Right renal cortex interstitium (tissue), 3 donors: ENCODE measurements at places on chromosomes 4 and X. TPM values are rescaled to one million over a fixed set of nuclear protein-coding genes. Genes with fewer than 3 reads are reported as not detected.

The IQSEC2 gene
- polyA plus RNA-seq = 12.3 TPM

The PNMA5 gene
- 0.10 TPM for polyA plus RNA-seq

DNA sequence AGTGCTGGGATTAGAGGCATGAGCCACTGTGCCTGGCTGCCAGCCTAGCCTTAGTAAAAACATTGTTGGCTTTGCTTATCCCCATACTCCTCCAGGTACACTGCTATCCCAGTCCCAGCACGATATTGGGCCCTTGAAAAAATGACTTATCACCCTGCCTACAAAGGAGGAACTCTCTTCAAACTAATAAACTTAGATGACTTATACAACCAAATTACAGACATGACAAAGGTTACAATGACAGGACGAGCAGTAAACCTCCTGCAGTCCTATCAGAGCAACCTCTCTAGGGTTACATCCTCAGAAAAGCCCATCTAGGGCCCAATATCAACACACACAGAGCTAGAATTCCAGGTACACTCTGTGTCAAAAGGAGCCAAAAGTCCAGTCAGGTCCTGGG, 5.7 kb upstream of the HERC5 start:
- no peak for DNase-seq

The DGKK gene
- 10.9 TPM for polyA plus RNA-seq

The NWD2 gene
- 0.25 TPM for polyA plus RNA-seq

DNA sequence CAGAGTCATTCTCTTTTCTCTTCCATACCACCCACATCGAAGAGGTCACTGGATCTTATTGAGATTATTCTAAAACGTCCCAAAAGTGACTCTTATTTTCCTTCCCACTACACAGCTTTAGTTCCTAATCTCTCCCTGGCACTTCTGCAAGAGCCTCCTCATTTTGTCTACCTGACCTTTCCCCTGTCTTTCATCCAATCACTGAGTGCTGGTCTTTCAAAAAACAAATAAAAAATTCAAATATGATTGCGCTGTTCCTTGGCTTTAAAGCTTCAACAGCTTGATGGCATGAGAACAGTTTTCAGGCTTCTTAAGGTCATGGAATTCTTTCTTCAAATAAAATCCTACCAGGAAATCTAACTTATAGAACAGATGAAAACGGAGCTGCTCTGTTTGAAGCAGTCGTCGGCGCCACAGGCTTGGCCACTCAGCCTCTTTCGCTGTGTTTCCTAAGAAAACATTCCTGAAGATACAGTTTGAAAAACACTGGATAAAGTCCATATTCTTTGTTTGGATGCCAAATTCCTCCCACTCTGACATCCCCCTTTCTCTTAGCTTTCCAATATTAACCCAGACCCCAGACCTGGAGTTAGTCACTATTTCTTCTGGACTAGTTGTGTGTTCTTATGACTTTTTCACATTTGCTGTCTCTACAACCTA, 12.5 kb downstream of the SYTL5 start:
- DNase-seq = no peak

The TENM3 gene
- polyA plus RNA-seq = 18.1 TPM

GRCh38 chr4:101064541-101065180, 282.7 kb downstream of the PPP3CA start:
- no peak for DNase-seq

GRCh38 chr4:76459291-76459723, 24.3 kb downstream of the SHROOM3 start:
- no peak for DNase-seq

- DNase-seq = no peak
These were observed 132.7 kb downstream of the CPZ start for GRCh38 chr4:8725071-8725841.

- no peak for DNase-seq
These were observed 71.2 kb upstream of the GRID2 start for GRCh38 chr4:92232566-92232965.

The PABPC4L gene
- 11.0 TPM for polyA plus RNA-seq

- DNase-seq = no peak
These were observed 177.5 kb downstream of the DCLK2 start for GRCh38 chr4:150255610-150256224.

The SLC30A9 gene
- 124 TPM for polyA plus RNA-seq

DNA sequence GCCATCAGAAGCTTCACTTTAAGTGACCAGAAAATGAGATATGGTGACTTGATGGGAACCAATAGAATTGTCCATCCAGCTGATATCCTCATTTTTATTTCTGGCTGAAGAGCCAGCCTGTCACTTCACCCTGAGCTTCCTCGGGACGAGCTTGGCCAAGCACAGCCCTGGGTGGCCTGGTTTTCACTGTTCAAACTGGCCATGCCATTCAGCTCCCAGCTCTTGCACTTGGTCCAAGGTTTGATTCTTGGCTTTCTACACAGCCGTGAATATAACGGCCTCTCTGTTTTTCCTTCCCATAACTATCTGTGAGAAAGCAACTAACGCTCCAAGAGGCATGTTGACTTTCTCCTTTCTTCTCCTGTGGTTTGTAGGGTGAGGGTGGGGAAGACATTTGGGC, 71.9 kb downstream of the LIMCH1 start:
- no peak for DNase-seq

DNA sequence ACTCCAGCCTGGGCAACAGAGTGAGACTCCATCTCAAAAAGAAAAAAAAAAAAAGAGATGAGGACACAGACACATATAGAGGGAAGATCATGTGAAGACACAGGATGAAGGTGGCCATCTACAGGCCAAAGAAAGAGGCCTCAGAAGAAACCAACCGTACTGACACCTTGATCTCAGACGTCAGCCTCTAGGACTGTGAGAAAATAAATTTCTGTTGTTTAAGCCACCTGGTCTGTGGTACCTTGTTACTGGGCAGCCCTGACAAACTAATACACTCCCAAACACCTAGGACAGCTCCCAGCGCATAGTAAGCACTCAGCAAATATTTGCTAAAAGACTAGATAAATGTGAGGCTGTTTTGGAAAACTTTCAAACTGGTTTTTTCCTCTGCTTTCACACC, 59.2 kb upstream of the SMIM10 start:
- no peak for DNase-seq

The BGN gene
- 189 TPM for polyA plus RNA-seq

The CORIN gene
- 4.5 TPM for polyA plus RNA-seq

- no peak for DNase-seq
These were observed 451.1 kb downstream of the ARAP2 start for GRCh38 chr4:35793045-35793722.

The NEUROG2 gene
- not detected for polyA plus RNA-seq

GRCh38 chr4:139584784-139585183, 28.8 kb upstream of the SETD7 start:
- DNase-seq = no peak

- no peak for DNase-seq
These were observed 5.8 kb downstream of the SCLT1 start for GRCh38 chr4:129087516-129087915.

GRCh38 chr4:182819751-182820150, 97.4 kb downstream of the DCTD start:
- DNase-seq = no peak

DNA sequence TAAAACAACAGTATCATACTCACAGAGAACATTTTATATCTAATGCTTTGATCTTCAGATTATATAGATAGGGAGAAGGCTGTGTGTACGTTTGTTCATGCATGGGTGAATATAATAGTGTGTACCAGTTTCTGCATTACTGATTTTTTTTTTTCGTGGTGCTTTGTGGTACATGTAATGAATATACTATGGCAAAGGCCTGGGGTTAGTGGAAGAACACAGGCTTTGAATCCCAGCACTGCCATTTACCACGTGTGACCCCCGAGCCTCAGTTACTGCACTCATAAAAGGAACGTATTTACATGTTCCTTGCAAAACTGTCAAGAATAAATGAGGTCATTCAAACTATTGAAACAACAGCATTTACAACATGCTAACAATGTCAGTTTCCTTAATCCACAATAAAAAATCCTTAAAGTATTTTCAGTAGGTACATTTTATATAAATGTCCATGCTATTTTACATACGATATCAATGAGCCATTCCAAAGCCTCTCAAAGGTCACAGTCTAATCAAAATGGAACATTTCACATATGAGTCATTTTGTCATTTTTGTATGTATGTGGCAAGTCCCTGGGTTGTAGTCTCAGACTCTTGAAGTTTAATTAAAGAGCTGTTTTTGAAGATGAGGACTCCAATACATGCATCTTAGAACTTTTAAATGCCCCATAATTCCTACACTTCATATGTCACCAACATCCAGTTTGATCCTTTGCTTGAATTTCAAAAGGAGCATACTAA, 242.8 kb downstream of the PPP3CA start:
- DNase-seq = no peak

DNA sequence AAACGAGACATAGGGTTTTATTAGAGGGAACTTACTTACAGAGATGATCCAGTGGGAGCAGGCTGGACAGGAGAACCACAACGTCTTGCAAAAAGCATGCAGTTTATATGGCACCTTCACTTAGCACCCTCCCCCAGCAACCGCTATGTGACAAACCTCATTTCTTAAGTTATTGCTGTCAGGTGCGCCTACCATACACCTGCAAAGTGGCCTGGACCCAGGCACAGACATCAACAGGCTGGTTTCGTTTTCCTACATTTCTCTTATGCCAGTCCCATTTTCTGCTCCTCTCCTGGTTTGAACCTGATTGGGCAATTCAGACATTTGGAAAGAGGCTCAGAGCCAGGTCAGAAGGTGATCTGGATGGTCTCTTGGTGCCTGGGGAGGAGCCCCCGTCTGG, 18.3 kb downstream of the RTL5 start:
- no peak for DNase-seq

DNA sequence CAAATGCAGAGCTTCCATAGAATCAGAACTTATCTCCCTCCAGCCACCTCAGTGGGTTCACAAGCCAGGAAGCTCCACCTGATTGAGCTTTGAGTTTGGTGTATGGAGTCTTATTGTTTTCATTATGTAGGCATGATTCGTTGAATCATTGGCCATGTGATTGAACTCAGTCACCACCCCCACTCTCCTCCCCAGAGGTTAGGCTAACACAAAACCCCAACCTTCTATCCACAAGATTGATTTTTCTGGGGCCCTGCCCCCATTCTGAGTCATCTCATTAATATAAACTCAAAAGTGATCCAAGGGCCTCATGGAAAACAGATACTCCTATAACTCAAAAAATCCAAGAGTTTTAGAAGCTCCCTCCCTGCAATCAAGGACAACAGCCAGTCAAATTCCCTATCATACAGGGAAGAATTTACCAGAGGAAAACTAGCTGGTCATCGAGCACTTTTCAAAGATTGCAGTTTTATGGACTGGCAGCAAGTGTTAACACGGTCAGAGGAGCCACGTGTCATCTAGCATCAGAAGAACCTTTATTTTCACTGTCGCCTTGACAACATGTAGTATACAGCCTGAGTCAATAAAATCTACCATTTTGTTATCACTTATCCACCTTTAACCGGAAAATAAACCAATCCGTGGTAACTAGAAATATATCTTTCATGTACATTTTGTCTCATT, 35.9 kb upstream of the GUCY1B1 start:
- DNase-seq = no peak

- DNase-seq = no peak
These were observed 21.5 kb downstream of the FAM9C start for GRCh38 chrX:13022926-13023325.

GRCh38 chr4:4560136-4560535, 18.3 kb upstream of the STX18 start:
- DNase-seq = no peak

- no peak for DNase-seq
These were observed 737.2 kb upstream of the SLIT2 start for GRCh38 chr4:19514276-19515070.

DNA sequence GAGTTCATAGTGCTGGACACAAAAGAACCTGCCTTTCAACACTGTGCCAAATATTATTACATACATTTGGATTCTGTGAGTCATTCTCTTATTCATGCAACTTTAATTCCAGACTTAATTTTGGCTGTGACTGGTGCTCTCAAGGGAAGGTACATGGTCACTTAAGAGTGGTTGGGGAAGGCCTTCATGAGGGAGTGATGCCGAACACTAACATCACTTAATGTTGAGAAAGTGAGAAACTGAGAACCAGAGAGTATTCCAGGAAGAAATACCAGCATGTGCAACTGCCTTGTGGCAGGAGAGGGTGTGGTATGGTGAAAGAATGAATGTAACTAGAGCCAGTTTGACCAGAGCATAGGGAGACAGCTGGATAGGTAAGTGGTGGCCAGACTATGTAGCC, 41.5 kb upstream of the FHDC1 start:
- DNase-seq = no peak

The DCLK2 gene
- 11.1 TPM for polyA plus RNA-seq

DNA sequence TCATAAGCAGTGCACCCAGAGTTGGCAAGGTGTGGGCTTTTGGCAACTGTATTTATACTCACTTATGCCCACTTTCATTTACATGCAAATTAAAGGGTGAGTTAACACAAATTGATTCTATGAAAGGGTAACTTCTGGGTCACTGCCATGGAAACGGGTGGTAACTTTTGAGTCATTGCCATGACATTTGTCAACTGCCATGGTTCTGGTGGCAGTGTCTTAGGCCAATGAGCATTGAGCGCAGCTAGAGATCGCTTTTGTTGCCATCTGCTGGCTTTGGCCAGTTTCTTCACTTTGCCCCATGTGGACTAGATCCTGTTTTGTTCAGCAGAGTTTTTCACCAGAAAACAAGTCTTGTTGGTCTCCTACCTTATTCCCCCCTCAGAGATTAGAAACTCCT, 170.8 kb upstream of the NUDT6 start:
- no peak for DNase-seq

DNA sequence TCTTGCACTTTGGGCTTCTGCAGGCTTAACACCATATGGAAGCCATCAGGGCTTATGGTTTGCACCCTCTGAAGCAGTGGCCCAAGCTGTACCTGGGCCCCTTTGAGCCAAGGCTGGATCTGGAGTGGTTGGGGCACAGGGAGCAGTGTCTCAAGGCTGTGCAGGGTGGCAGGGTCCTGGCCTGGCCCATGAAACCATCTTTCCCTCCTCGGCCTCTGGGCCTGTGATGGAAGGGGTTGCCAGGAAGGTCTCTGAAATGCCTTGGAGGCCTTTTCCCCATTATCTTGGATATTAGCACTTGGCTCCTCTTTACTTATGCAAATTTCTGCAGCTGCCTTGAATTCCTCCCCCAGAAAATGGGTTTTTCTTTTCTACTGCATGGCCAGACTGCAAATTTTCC, 134.7 kb upstream of the USP9X start:
- no peak for DNase-seq

DNA sequence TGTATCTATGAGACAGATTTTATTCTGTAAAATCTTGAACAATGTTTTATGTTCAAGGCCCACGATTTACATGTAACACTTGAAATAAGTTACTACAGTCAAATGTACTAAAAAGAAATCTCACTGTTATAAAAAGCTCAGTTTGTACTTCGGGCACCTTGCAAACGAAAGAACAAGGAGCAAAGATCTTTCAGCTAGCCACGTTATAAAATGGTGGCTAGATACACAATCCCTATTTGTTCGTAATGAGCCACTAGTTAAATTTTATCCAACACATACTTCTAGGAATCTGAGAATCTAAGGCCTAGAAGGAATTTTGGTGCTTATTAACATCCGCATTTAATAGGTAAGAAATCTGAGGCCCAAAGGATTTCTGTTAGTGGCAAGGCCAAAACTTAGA, 2.5 kb downstream of the ARHGEF9 start:
- no peak for DNase-seq

- DNase-seq = no peak
These were observed 75.3 kb downstream of the PWWP3B start for GRCh38 chrX:106243376-106243775.

The FABP2 gene
- 1.5 TPM for polyA plus RNA-seq

GRCh38 chrX:37348231-37348970, 763 bp upstream of the PRRG1 start:
- DNase-seq = no peak
